ENCODE measurements at places on chromosomes 7 and 10. TPM values are rescaled to one million over a fixed set of nuclear protein-coding genes. Genes with fewer than 3 reads are reported as not detected.

Gene KCP
- total RNA-seq: 0.68 TPM

Gene CCZ1B
- total RNA-seq: 51.2 TPM

Gene ARHGAP22
- 6.2 TPM for total RNA-seq

Gene RSPH10B
- 53.0 TPM for total RNA-seq

Gene ZNF853
- 8.8 TPM for total RNA-seq

Gene SRGN
- total RNA-seq: 25.7 TPM

Gene SEM1
- total RNA-seq: 56.3 TPM

Gene MDFIC
- 5.8 TPM for total RNA-seq

Gene ZNF485
- total RNA-seq: 10.0 TPM

Gene TBXAS1
- total RNA-seq: 5.7 TPM

Gene GHRHR
- 1.4 TPM for total RNA-seq

Gene AGBL3
- 10.0 TPM for total RNA-seq

Data from testis (tissue), 5 donors.